ENCODE measurements at places on chromosomes 3 and 15.

DNA sequence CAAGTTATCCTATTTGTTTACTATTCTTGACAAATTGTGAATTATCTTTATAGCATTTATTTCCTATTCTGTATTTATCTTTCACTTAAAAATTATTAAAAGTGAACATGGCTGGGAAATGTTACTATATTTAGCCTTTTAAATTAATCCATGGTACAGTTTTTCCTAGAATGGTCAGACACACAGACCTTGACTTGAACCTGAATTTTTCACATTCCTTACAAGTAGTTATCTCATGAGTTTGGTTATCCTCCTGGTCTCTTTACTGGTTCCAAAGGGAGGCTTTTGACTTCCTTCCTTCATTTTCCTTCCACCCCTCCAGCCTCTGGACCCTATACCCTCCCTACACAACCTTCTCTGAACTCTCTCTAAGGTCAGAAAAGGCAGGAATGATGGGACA lies 280.6 kb downstream of the SATB1 start:
- no peak for DNase-seq

GRCh38 chr3:46902188-46902631 lies 24.7 kb downstream of the PTH1R start:
- DNase-seq: no peak

DNA sequence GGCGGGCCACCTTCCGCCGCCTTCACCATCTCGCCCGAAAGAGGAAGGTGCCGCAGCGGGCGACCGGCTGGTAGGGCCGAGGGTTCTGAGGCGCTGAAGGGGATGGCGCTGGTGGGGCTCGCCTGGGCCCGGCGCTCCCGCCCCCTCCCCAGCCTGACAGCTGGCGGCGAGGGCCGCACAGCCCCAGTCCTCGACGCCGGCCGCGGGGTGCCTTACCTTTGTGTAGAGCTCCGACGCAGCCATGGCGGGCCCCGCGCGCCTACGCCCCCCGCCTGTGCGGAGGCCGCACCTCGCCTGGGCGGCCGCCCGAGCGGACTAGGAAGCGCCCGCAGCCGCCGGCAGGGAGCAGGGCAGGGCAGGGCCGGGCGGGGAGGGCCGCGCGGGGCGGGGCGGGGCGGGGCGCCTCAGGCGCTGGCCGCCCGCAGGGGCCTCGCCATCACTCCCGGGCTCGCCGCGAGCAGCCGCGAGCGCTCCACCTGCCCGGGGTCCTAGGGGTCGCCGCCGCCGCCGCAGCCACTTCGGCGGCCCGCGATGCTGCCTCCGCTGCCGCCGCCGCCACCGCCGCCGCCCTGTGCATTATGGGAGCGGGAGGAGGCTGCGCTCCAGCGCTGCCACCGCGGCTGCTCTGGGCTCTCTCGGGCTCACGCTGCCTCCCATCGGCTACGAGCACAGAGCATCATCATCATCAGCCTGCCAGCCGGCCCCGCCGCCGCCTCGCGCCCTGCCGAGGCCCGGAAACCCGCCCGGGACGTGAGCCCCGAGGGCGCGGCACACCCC lies at the start of gene MYO5A:
Gene MYO5A (minus strand): TSS at position 317 of the 777 bp plus-strand sequence. CDS start 74 bp downstream, at position 243.
- DNase-seq: no peak

GRCh38 chr3:133757701-133758567 lies 11.7 kb downstream of the TF start:
- no peak for DNase-seq

- DNase-seq: no peak
Measured at GRCh38 chr3:18533039-18533438, 107.9 kb upstream of the SATB1 start.

- DNase-seq: no peak
Measured at GRCh38 chr3:141707741-141708203, 30.3 kb upstream of the RNF7 start.

- DNase-seq: peak; percentile 88
Measured at GRCh38 chr15:93929375-93930094, 301.8 kb upstream of the MCTP2 start.

GRCh38 chr15:55514414-55514850 lies 6.4 kb upstream of the DNAAF4 start:
- no peak for DNase-seq

DNA sequence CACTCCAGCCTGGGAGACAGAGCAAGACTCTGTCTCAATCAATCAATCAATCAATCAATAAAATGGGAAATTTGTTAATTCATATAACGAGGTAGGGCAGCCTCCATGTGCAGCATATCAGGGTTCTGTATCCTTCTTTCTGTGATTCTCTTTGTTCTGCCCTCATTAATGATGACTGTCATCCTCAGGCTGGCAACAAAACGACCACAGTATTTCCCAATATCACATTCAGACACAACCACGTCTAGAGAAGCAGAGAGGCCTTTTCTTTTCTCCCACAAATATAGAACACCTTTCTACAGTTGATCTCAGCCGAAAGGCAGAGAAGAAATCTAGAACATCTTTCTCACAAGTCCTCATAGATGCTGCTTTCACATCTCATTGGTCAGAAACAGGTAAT lies 11.2 kb downstream of the CEP19 start:
- no peak for DNase-seq

All from skeletal muscle cell (primary cell).